ENCODE measurements at places on chromosomes 4 and X. TPM values are rescaled to one million over a fixed set of nuclear protein-coding genes. Genes with fewer than 3 reads are reported as not detected.

DNA sequence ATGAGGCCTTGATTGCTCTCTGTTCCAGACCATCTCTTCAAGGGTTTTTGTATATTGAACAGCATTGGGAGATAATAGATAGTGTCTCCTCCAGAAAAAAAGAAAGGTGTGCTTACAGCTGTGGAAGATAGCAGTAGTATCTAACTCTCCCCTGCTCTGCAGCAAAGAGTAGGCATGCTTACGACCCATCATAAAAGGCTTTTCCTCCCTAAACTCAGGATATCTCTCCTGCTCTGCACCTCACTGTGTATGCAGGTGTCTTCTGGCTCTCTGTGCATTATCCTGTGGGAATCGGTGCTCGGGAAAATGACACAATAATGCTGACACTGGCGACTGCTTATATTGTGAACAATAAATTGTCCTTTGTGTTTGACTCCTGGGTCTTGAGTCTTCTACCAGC, 216.0 kb downstream of the RAB28 start:
- DNase-seq, result no peak

TMEM35A gene
- 0.26 TPM for total RNA-seq

DNA sequence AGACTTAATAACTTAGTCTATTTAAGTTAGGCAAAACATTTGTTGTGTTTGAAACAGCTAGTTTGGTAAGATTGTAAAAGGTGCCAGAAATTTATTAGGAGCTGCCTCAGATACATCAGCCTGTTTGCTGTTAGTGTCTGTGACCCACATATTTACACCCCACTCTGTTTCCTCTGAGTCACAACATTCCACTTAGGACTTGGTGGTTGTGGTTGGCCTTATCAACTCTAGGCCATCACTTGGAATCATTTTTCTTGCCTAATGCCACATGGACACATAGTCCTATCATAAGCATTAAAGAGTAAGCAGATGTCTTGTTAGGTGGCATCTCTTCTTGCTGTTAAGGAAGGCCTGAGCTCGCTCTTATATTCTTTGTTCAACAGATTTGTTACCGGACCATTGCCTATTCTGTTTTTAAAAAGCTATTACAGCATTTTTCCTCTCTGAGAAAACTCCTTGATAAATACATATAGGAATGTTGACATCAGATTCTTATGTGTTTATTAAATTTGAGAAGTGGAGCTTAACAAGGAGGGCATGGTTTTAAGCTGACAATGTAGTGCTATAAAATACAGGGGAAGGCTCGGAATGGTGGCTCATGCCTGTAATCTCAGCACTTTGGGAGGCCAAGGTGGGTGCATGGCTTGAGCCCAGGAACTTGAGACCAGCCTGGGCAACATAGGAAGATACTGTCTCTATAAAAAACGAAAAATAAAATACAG, 51.2 kb upstream of the PGRMC2 start:
- no peak for DNase-seq

DNA sequence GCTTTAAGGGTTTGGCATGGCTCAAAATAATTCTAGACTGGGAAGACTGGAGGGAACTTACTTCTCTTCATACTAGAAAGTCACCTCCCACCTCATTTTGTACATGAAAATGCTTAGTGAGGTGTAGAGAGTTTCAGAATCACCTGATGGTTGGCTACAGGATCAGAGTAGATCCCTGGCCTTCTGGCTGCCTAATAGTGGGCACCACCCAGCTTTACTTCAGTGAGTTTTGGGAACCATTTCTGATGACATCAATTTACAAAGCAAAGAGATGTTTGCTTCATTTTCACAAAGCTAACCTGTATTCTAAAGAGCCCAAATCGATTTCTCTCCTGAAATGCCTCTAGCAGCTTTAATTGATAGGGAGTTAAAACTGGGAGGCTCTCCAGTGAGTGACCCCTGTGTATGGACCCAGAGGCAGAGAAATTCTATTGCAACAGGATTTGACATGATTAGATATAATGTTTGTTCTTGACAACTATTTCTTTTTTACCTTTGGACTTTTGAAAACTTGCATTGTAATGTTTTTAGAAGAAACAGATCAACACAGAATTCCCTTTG, 180.5 kb downstream of the PTTG2 start:
- DNase-seq, result no peak

PF4V1 gene
- not detected for total RNA-seq

GRCh38 chr4:74499986-74500781, 55.2 kb downstream of the AREG start:
- no peak for DNase-seq

STBD1 gene
- total RNA-seq, result 0.30 TPM

SCML1 gene
- total RNA-seq, result 3.2 TPM

CXCL6 gene
- total RNA-seq, result not detected

SULT1E1 gene
- total RNA-seq, result not detected

DNA sequence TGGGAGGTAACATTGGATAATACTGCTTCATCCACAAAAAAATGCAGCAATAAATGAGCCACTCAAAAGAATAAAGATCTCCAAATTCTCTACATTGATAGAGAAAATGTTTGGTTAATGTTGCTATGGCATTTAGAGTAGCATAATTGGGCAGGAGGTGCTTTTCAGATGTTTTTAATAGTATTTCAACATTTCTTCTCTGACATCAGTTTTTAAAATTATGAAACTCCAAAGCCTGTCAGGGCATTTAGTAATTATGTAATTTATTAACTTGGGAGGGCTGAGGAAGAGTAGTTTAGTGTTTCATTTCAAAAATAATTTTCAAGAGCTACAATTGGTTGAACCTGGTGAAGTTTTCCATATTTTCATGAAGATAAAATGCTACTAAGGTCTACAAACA, 211.3 kb upstream of the INTU start:
- no peak for DNase-seq

DNA sequence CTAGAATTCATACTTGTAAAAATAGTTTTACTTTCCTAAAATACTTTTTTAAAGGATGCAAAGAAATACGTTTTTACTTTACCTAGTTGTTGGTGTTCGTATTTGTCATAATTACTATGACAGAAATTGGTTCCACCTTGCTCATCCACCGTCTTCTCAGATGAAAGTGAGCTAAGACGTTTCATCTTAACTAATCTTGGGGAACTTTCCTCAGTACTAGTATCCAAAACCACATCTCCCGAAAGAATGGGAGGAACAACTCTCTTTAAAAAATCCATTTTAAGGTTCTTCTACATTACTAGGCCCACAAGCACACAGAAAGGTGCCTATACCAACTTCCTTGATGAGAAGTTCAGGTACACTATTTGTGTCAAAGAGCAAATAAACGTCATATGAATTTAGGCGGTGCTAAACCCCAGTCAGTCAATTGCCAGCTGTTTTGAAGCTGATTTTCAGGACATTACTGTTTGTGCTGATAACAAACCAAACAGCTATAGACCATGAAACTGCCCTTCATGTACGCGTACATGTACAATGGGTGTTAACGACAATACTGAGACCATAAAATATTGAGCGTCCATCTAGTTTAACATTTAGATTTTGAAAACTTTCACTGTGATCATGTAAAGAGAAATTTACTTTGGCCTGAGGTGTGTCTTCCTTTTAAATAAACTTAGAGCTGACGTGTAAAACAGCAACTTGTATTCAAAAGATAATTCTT, 99.1 kb downstream of the FRYL start:
- DNase-seq, result no peak

DNA sequence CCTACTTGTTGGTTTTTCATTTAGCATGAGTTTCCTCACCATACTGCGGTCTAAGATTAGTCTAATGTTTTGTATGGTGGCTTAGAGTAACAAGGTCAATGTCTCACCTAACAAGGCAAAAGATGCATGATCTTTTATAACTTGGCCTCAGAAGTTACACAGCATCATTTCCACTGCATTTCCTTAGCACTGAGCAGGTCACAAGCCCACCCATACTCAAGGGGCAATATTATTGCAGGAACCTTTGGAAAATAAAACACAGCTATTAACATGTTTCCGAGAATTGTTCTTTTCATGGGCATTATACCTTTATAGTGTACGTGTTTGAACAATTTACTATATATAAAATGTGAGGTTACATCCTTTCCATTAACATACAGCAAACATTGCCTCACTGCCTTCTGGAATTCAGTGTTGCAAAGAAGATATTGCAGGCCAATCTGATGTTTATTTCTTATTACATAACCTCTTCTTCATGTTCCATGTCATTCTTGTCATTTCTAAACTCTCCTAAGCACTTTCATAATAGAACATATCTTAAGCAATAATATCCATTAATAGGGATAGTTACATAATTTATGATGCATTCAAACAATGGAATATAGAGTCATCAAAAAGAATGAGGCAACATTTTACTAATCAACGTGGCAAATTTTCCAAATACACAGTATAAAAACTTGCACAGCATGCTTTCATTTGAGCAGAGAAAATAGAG, 153.8 kb downstream of the AREG start:
- no peak for DNase-seq

DIPK2B gene
- 0.05 TPM for total RNA-seq
